Endodermal cell (in vitro differentiated cells): ENCODE measurements at places on chromosomes 4 and X.

DNA sequence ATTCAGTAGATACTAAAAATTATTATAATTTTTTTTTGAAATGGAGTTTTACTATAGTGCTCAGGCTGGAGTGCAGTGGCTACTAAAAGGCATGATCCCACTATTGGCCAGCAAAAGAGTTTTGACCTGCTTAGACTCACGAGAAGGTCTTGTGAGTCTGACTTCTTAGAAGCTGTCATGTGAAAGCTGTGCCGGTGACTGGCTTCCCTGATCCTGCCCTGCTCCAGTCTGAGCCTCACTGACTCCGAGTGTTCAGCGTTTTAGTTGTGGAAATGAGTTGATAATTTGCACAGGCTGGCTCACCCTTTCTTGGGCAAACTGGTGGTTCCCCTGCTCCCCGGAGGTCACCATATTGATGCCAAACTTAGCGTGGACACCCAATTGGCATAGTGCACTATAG is 16.4 kb upstream of the CXCL8 start:
- DNase-seq, result no peak

DNA sequence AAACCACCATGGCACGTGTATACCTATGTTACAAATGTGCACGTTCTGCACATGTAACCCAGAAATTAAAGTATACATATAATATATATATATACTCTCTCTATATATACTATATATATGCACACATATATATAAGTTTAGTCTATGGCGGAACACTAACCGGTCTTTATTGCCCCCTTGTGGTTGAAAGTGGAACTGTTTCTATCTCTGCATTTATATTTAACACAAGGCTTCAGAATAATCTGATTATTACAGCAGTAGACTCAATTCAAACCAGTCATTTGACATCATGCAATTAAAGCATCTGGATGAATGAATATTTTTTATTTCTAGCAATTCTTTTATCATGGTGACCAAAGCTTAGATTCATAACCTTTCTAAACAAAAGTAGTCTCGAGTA is 14.6 kb downstream of the RAB9B start:
- no peak for DNase-seq

GRCh38 chr4:154781983-154782293 is 866 bp downstream of the RBM46 start:
- DNase-seq, result no peak

GRCh38 chr4:145907812-145908211 is 30.8 kb downstream of the ZNF827 start:
- no peak for DNase-seq

DNA sequence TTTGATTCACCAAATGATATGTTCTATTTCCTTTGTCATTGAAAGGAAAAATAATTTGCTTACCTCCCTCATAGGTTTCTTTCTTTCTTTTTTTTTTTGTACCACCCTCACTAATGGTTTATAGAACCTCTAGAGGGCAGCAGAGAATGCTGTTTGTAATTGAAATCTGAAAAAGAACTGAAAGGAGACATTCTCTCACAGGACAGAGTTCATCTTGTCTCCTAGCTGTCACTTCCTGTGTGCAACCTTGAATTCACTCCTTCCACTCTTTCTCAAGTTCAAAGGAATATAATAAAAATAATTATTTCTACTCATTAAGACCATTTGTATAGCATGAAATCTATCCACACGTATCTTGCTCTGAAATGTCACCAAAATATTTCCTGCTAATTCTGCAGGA is 51.0 kb downstream of the GUCY1B1 start:
- no peak for DNase-seq

DNA sequence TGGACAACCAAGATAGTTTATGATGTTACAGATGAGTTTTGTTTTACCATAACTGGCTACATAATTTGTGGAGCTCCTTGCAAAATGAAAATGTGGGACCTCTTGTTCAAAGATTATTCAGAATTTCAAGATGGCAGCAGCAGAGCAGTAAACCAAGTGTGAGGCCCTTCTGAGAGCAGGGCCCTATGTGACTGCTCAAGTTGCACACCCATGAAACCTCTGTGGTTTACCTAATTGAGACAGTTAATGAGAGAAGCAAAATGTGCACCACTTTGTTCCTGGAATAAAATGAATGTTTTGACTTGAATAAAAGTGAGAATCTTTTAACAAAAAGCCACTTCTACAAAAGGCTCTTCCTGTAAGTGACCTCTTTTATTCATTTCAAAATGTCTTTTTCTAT is 519.2 kb downstream of the RPA4 start:
- no peak for DNase-seq

GRCh38 chr4:159273141-159273438 is 170.2 kb downstream of the RAPGEF2 start:
- no peak for DNase-seq

DNA sequence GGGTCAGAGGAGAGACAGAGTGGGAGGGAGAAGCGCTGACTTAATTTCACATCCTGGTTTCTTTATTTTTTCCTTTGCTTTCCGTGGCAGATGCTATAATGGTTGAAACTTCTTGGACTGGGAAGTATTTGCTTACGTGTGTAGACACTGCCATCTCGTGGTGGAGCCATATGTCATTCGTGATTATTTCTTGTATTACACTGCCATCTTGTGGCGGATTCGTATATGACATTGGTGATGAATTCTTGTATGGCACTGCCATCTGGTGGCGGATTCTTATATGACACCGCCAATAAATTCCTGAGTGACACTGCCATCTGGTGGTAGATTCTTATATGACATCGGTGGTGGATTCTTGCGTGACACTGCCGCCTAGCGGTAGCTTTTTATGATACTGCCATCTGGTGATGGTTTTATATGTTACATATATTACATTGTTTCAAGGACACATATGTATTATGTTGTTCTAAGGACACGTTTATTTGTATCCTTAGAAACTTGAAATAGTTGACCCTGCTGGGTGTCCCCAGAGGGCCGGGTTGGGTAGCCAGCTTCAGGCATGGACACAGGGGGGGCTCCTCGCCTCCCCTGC is 37.3 kb upstream of the CLCN4 start:
- peak; percentile 86 for DNase-seq

DNA sequence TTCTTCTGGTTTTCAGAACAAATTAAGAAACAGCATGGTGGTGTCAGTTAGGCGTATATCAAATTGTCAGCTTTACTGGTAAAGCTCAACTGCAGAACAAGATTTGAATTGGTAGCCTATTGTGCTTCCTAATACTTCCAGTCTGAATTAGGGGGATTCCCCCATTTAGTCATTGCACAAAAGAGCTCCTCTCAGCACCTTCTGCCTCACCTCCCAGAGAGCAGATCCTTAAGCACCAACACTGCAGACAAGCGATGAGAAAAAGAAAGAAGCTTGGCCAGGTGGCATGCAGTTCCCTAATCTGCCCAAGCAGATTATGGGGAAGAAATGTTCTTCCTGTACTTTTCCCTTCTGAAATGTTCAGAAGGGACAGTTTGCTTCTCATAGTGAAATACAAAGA is 9.2 kb downstream of the MAP9 start:
- DNase-seq, result no peak

GRCh38 chr4:138003248-138003647 is 238.9 kb downstream of the SLC7A11 start:
- no peak for DNase-seq

GRCh38 chr4:109864134-109864533 is 16.2 kb downstream of the LRIT3 start:
- no peak for DNase-seq

GRCh38 chr4:67659065-67659464 is 41.9 kb downstream of the UBA6 start:
- no peak for DNase-seq

DNA sequence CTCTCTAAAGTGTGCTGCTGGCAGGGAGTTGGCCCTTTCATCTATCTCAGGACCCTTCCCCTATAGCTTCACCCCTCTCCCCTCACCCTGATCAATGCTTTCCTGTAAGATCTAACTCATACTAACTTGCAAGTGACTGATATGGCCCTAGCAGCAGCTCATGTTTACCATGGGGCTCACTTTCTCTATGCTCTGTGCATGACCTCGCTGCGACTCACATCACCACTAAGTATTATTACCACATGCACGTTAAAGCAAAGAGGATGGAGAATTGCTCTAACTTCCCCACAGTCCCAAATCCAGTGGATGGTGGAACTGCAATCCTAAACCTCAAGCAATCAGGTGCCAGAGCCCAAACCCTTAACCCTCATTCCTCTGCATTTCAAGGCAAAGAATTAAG is 626.6 kb downstream of the MID1IP1 start:
- no peak for DNase-seq
